Ureter (tissue), 1 donor: ENCODE measurements at places on chromosomes 2 and 18.
A peak's percentile ranks its signal among the peaks of the same experiment; 100 is the strongest.

DNA sequence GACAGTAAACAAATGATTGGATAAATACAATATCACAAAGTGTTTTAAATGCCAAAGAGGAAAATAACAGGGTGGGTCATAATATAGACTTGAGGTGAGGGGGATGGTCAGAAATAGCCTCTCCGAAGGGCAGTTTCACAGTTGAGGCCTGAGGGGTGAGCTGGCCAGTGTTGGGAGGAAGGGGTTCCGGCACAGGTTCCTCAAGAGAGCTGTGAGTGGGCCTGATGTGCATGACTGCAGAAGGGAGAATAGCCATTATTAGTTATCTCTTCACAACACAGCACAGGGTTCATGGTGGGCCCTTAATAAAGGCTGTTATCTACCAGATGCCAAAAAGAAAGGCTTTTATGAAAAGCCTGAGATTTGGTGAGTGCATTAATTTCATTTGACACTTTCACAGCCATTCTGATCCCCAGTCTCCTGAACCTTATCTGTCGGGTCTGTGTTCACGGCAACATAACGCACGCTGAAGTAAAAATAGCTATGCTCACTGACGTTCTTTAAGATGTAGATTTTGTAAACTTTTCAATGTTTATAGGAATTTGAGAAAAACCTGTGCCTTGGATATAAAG, 39.6 kb downstream of the POLR1A start:
- DNase-seq, result no peak

GRCh38 chr18:14746897-14747296, 1.1 kb upstream of the ANKRD30B start:
- DNase-seq, result no peak

DNA sequence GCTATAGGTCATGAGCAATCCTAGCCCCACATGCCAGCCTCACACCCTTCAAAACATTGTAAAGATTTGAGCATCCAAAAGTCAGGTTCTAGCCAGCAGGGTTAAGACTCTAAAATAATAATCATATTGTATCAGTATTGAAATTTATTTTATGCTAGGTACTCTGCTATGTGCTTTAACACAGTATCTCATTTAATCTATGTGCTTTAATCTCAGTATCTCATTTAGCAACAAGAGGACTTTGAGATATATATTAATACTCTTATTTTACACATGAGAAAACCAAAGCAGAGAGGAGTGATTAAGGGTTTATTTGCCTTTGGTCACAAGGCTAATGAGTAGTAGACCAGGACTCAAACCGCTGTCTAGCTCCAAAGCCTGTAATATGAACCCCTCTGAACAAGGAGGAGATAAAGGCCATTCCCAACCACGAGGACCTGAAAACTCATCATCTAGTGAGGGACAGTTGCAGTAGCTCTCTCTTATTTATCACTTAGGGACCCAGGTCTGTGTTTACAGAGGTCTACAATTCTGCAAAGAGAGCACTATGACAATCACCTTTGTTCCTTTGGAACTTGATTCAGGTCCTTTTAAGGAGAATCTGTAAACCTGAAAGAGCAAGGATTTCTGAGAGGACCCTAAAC, 116.5 kb upstream of the SERTAD2 start:
- no peak for DNase-seq

DNA sequence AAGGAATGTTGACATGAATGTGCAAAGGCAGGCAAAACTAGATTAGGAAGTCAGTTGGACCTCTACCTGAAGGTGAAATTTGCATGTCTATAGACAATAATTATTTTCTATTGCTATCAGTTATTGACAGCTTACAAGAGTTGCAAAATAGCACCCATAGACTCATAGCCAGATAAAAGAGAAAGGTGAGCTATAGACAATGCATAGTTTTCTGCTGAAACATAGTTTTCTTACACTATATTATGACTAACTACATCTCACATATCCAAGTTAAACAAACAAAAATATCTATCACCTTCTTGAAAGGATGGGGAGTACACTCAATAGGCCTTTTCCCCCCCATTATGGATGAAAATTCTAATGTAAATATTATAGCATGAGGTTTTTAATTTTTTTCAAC, 305.0 kb downstream of the PTH2R start:
- no peak for DNase-seq

DNA sequence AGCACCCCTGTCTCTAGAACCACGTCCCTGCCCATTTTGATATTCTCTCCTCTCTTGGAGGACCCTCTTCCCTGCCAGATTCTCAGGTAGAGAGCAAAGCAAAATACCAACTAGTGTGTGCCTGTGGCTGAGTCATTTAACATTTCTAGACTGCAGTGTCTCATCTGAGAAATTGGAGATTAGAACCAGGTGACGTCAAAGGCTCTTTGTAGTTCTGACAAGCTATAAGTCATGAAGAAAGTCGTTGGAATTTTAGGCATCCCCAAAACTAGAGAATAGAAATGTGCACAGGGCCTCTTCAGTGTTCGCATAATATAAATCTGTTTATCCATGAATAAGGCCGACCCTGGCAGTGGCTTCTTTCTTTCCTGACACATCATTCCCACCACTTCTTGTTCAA, 74.4 kb upstream of the TANC1 start:
- no peak for DNase-seq

- no peak for DNase-seq
Measured at GRCh38 chr2:172011812-172012575, 12.2 kb downstream of the METAP1D start.

DNA sequence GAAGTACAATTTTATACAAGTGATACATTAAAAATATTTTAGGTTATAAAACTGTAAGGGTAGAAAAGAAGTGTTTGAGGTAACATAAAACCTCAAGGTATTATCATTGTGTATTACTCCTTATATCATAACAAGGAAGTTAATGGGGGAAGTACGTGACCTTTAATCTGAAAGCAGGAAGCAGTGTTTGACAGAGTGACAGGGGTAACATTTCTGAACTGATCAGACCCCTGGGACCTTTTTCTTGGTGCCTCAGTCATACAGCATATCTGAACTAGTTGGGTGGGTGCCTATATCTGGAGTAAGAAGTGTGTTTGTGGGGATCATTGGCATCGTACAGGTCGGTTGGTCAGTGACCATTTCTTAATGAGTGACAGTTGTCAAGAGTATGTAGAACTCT, 43.0 kb downstream of the MALT1 start:
- DNase-seq, result no peak

DNA sequence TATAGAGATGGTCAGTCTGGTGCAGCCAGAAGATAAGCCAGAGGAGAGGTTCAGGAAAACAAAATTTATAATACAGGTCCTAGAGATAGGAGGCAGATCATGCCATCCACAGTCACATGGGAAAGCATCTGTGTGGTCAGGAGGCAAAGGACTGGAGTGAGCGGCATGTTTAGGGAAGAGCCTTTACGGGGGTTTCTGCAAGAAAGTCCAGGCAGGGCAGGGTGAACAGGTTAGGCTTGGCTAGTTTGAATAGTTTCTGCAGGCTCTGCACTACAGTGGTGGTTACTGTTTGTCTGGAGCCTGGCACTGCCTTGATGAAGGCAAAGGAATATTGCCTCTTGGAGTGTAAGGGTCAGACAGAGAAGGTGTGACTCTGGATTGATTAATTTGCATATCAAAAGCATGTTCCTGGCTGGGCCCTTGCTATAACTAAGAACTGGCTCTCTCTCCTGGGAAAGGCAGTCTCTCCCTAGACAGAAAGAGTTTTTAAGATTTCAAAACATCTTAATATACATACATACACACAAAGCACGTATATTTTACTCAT, 1034.7 kb upstream of the CHAC2 start:
- no peak for DNase-seq

DNA sequence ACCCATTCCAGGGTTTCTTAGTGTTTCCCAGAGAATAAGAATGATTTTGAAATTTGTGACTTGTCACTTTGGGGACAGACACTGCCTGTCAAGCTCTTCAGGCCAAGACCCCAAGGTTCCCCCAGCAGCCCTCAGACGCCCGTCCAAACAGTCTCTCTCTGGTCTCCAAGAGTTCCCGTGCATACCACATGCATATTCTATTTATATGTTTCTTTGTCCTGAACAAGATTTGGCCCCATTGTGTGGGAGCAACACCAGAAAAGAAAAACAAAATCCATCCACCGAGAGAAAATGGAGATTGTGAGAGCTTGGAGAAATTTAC, 52.2 kb upstream of the CTAGE1 start:
- no peak for DNase-seq

- no peak for DNase-seq
Measured at GRCh38 chr18:47946889-47947288, 16.4 kb upstream of the SMAD2 start.

GRCh38 chr2:233919938-233920337, 2.8 kb downstream of the TRPM8 start:
- no peak for DNase-seq

DNA sequence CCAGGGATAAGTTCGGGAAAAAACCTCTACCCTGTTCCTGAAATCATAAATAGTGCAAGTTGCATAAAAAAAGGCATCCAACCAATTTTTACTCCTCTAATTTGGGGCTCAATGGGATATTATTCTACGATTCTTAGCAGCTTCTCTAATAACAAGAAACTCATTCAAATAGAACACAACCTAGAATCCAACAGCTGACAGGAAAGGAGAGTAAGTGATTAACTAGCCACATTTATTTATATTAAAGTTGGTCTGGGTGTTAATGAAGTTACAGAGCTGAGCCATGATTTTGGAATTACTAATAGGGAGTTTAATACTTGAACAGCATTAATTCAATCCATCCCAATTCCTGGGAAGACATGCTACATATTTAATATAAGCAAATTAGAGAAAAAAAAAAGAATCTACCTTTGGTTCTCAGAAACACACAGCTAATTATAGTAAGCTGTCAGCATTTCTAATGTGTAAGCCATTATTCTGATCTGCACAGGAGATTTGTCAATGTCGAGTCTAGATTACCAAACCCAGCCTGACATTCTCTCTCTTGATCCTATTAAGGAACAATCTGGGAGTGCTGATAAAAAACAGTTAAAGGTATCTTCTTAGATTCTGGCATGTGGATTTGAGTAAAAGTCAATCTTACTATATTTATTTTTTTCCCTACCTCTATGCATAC, 267.7 kb downstream of the NBAS start:
- DNase-seq, result no peak

GRCh38 chr18:11046140-11046539, 103.2 kb downstream of the PIEZO2 start:
- DNase-seq, result no peak

GRCh38 chr2:26605195-26605998, 35.8 kb downstream of the CIB4 start:
- DNase-seq, result peak; percentile 51

DNA sequence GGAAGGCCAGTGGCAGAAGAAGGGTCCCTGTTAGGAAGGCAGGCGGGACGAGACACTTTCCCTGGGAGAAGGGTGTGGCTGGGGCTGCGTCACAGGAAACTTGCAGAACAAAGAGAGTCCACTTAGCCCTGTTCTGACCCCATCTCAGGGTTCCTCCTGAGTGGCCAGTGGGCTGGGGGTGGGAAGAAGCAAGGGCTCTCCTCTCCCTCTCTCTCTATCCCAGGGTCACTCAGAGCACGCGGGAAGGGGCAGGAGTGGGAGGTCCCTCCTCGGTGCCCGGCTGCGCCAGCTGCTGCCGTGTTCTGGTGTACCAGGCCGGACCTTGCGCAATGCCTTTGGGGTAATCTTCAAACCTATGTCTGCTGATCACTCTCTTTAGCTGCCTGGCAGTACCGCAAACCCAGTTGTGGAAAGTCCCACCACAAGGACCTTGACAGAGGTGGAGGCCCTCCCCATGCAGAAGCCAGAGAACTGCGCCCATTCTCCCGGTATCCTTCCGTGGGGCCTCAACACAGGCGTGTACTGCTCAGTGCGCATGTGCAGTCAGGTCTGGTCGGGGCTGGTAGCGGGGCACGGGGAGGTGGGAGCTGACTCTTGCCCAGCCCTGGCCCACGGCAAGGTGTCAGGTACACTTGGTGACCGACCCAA, 47.8 kb upstream of the ST3GAL5 start:
- peak; percentile 43 for DNase-seq

GRCh38 chr2:99805930-99806476, 316.2 kb upstream of the REV1 start:
- no peak for DNase-seq

GRCh38 chr2:201734111-201734510, 35.7 kb upstream of the MPP4 start:
- no peak for DNase-seq

GRCh38 chr18:33700513-33700976, 122.5 kb downstream of the ASXL3 start:
- no peak for DNase-seq

GRCh38 chr2:126543081-126543480, 112.9 kb upstream of the GYPC start:
- DNase-seq, result no peak

DNA sequence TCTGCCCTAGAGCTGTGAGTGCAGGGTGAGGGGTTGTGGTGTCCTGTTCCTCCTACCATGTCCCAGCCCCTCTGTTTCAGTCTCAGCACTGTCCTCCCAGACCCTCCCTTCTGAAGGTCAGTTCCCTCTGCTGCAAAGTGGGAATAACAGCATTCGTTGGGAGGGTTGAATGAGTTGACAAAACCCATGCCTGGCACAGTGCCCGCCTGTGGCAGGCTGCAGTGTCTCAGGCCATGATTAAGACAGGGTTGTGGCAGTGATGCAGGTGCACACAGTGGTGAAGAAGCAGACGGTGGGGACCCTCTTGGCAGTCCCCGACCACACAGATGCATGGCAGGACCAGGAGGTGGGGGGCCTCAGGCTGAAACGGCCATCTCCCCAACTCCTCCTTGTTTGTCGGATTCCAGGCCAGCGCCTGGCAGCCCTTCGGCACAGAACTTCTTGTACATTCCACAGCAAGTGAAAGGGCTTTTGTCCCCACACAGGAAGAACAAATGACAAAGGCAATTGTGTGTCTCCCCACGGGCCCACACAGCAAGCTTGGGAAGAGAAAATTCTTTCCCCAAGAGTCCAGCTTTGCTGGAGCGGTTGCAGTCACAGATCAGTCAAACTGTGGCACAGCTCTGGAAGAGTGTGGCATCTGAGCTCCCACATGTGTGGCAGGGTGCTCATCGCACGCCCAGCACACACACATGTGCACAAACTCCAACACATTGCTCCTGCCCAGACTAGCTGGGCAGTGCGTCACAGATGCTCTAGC, 92.0 kb upstream of the MSH2 start:
- DNase-seq, result no peak

DNA sequence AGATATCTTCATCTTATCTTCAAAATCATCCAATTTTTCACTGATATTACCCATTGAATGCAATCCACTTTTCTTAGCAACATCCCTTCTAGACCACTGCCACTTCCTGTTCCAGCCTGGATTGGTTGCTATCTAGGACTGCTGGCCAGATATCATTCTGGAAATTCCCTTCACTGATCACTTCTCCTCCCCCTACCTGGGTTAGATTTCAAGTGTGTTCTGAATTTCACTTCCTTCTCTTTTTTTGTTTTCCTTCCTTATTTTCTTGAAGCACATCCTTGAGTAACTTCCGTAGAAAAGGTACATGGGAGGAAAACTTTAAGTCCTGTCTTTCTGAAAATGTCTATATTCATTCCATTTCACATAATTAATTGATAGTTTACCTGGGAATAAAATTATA, 82.0 kb upstream of the IL1R2 start:
- no peak for DNase-seq

DNA sequence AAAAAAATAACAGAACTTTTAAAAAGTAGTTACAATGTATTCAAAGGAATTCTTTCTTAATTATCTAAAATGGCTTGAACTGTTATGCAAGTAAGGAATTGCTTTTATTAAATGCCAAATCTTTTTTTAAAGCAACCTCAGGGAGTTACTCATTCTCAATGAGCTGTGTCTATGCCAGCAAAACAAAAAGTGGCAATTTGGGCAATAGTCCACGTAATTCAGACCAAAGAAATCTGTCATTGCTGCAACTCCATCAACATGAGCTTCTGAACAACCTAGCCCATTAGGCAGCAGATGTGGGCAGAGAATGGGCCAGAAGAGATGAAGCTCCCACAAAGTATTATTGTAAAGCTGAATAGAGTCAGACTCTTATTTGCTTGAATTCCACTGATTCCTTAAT, 118.4 kb downstream of the ALK start:
- DNase-seq, result no peak
